ENCODE measurements at places on chromosomes 6 and 20. TPM values are rescaled to one million over a fixed set of nuclear protein-coding genes. Genes with fewer than 3 reads are reported as not detected.
A peak's percentile ranks its signal among the peaks of the same experiment; 100 is the strongest.

The WFDC10A gene
- total RNA-seq, result not detected

The C6orf132 gene
- 1.8 TPM for total RNA-seq

The SLC4A11 gene
- 1.0 TPM for total RNA-seq

The ABCF1 gene
- total RNA-seq, result 36.0 TPM

The RAET1E gene
- not detected for total RNA-seq

The TP53TG5 gene
- total RNA-seq, result 0.58 TPM

DNA sequence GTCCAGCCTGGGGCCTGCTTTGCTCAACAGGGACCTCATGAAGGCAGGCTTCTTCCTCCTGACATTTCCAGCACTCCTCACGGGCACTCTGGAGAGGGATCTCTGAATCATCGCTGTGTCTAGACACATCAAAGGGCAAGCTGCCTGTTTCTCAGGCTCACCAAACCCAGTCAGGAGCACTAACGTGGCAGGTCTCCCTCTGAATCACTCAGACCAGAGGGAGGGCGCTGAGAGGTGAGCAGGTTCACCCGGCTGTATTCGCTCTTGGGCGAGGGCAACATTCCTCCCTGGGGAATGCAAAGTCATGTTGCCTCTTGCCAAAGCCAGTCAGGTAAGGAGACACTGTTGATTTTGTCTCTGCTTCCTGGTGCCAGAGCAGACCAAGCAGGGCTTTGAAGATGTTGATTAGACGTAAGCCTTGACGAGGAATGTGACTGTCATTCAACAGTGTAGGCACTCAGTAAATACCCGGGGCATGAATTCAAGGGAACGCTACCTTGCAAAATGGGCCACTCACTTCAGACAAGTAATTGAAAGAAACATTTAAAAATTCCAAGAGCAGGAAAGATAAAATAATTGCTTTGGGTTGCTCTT lies 50.1 kb downstream of the CYP24A1 start:
- no peak overlapping the region for H3K4me3 ChIP-seq
- no peaks in the 10 kb centered on the region for H3K4me1 ChIP-seq
- no peak for DNase-seq
- no peak overlapping the region for H3K27ac ChIP-seq
- no peaks in the 10 kb centered on the region for H3K27me3 ChIP-seq
- H3K36me3 ChIP-seq, result no peaks in the 10 kb centered on the region

GRCh38 chr6:37368961-37369320 lies 15.2 kb downstream of the RNF8 start:
- DNase-seq, result no peak
- no peaks in the 10 kb centered on the region for H3K27me3 ChIP-seq
- H3K36me3 ChIP-seq, result no peaks in the 10 kb centered on the region
- peak overlapping the region; percentile 36 for H3K27ac ChIP-seq

GRCh38 chr6:44833248-44833647 lies 445.7 kb downstream of the CDC5L start:
- no peaks in the 10 kb centered on the region for H3K4me1 ChIP-seq
- no peak for DNase-seq
- no peaks in the 10 kb centered on the region for H3K27me3 ChIP-seq
- no peaks in the 10 kb centered on the region for H3K36me3 ChIP-seq
- no peak overlapping the region for H3K27ac ChIP-seq
- H3K4me3 ChIP-seq, result no peak overlapping the region

GRCh38 chr20:38125157-38126056 lies 39.7 kb downstream of the TGM2 start:
- peaks cover 21% of the 10 kb centered on the region for H3K36me3 ChIP-seq
- peak overlapping the region; percentile 85 for H3K27ac ChIP-seq
- H3K4me1 ChIP-seq, result peaks cover 21% of the 10 kb centered on the region
- no peaks in the 10 kb centered on the region for H3K27me3 ChIP-seq
- no peak overlapping the region for H3K4me3 ChIP-seq

DNA sequence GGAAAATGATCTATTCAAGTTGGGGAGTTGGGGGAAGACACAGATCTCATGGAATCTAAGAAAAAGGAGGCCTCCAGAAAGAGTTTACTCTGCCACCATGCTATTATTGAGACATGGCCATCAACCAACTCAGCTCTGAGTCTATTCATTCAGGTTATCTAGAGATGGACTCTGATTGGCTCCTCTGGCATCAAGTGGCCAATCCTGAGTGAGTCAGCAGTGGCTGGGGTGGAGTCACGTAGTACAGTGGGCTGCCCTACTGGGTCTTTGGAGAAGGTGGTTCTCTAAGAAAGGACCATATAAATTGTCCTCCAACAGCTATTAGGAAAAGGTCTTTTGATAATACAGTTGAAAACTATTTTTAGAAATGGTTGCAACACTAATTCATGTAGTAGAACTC lies 42.1 kb downstream of the LYRM2 start:
- H3K27ac ChIP-seq, result no peak overlapping the region
- no peak overlapping the region for H3K4me3 ChIP-seq
- H3K27me3 ChIP-seq, result no peaks in the 10 kb centered on the region
- H3K36me3 ChIP-seq, result no peaks in the 10 kb centered on the region
- H3K4me1 ChIP-seq, result no peaks in the 10 kb centered on the region
- DNase-seq, result no peak

- no peak overlapping the region for H3K27ac ChIP-seq
- H3K4me1 ChIP-seq, result no peaks in the 10 kb centered on the region
- H3K36me3 ChIP-seq, result no peaks in the 10 kb centered on the region
- no peak for DNase-seq
Measured at GRCh38 chr6:119890470-119890869, 540.9 kb upstream of the MAN1A1 start.

GRCh38 chr20:2114127-2114959 lies 12.7 kb downstream of the STK35 start:
- H3K27ac ChIP-seq, result peak overlapping the region; percentile 43
- no peaks in the 10 kb centered on the region for H3K27me3 ChIP-seq
- H3K36me3 ChIP-seq, result peaks cover 30% of the 10 kb centered on the region
- H3K4me3 ChIP-seq, result no peak overlapping the region
- H3K4me1 ChIP-seq, result peaks cover 75% of the 10 kb centered on the region

DNA sequence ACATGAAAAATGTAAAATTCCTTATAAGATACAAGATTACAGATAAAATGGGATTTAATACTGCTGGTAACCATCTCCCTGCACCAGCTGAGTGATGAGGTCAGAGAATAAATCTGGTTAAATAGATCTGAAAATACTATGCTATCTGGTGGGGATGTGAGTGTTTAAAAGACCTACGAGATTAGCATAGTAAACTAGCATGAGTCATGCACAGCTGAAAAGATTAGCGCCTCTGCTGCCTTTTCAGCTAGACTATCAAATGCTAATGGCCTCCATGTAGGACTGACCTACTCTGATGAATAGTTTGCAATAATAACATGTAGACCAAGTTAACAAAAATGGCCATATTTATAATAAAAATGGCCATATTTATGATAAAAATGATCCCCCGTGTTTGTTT lies 553.3 kb downstream of the C6orf118 start:
- no peak for DNase-seq
- H3K36me3 ChIP-seq, result no peaks in the 10 kb centered on the region
- H3K27ac ChIP-seq, result no peak overlapping the region
- H3K27me3 ChIP-seq, result no peaks in the 10 kb centered on the region
- H3K4me1 ChIP-seq, result no peaks in the 10 kb centered on the region
- no peak overlapping the region for H3K4me3 ChIP-seq

GRCh38 chr6:158808941-158809678 lies 10.1 kb downstream of the EZR start:
- H3K27me3 ChIP-seq, result no peaks in the 10 kb centered on the region

GRCh38 chr20:13865791-13866351 lies 81.0 kb downstream of the NDUFAF5 start:
- no peaks in the 10 kb centered on the region for H3K4me1 ChIP-seq
- H3K36me3 ChIP-seq, result no peaks in the 10 kb centered on the region
- DNase-seq, result no peak
- no peaks in the 10 kb centered on the region for H3K27me3 ChIP-seq
- no peak overlapping the region for H3K4me3 ChIP-seq

- H3K27me3 ChIP-seq, result no peaks in the 10 kb centered on the region
- no peak overlapping the region for H3K4me3 ChIP-seq
- DNase-seq, result no peak
- H3K4me1 ChIP-seq, result no peaks in the 10 kb centered on the region
- no peaks in the 10 kb centered on the region for H3K36me3 ChIP-seq
Measured at GRCh38 chr6:70797625-70798024, 129.9 kb downstream of the SMAP1 start.

GRCh38 chr6:87539554-87539953 lies 50.2 kb downstream of the RARS2 start:
- no peaks in the 10 kb centered on the region for H3K27me3 ChIP-seq
- no peaks in the 10 kb centered on the region for H3K4me1 ChIP-seq
- DNase-seq, result no peak
- H3K4me3 ChIP-seq, result no peak overlapping the region
- peaks cover 59% of the 10 kb centered on the region for H3K36me3 ChIP-seq
- H3K27ac ChIP-seq, result no peak overlapping the region

GRCh38 chr20:40168981-40169620 lies 519.9 kb downstream of the MAFB start:
- no peaks in the 10 kb centered on the region for H3K4me1 ChIP-seq
- no peak overlapping the region for H3K4me3 ChIP-seq
- no peak overlapping the region for H3K27ac ChIP-seq
- H3K36me3 ChIP-seq, result no peaks in the 10 kb centered on the region

DNA sequence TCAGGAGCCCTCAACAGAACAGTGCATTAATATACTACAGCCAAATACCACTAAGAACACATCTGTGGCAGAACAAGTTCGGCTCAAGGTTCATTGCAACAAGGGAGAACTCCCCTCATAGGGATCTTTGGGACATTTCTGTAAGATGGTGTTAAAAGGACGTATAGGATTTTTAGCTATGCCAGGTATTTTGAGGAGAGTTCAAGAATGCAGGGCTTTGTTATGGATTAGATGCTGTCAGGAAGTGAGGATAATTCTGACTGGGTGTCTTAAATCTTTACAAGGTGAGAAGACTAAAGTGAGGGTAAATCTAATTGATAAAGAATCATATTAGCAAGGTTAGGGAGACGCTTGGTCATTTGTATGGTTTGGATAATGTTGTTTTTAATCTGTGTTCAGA lies 83.7 kb upstream of the AHI1 start:
- DNase-seq, result no peak
- no peaks in the 10 kb centered on the region for H3K4me1 ChIP-seq
- H3K36me3 ChIP-seq, result no peaks in the 10 kb centered on the region
- no peaks in the 10 kb centered on the region for H3K27me3 ChIP-seq
- no peak overlapping the region for H3K4me3 ChIP-seq
